Common myeloid progenitor, CD34-positive (primary cell): ENCODE measurements at places on chromosomes 7 and 10.

GRCh38 chr7:90626013-90626412 lies 29.9 kb downstream of the CDK14 start:
- no peak overlapping the region for H3K4me3 ChIP-seq
- no peak for DNase-seq
- no peaks in the 10 kb centered on the region for H3K36me3 ChIP-seq
- no peaks in the 10 kb centered on the region for H3K27me3 ChIP-seq

DNA sequence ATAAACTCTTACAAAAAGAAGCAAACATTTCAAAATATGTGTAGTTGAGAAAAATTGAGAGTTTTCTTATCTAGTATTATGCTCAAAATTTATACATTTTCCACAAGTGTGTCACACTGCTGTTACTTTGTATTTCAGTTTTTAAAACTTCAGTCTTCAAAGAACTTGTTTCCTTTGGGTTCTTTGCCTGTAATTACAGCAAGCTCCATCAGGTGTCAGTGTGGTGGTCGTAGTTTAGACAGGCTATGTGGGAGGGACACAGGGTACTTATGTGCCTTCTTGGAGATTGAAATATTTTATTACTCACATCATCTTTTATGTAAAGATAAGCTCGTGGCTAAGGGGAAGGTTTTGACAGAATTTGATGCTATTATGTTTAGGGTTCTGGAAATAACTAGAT lies 360.5 kb downstream of the FGFR2 start:
- H3K27me3 ChIP-seq, result no peaks in the 10 kb centered on the region
- H3K4me1 ChIP-seq, result no peaks in the 10 kb centered on the region
- no peak overlapping the region for H3K27ac ChIP-seq
- DNase-seq, result no peak
- H3K36me3 ChIP-seq, result no peaks in the 10 kb centered on the region
- no peak overlapping the region for H3K4me3 ChIP-seq

DNA sequence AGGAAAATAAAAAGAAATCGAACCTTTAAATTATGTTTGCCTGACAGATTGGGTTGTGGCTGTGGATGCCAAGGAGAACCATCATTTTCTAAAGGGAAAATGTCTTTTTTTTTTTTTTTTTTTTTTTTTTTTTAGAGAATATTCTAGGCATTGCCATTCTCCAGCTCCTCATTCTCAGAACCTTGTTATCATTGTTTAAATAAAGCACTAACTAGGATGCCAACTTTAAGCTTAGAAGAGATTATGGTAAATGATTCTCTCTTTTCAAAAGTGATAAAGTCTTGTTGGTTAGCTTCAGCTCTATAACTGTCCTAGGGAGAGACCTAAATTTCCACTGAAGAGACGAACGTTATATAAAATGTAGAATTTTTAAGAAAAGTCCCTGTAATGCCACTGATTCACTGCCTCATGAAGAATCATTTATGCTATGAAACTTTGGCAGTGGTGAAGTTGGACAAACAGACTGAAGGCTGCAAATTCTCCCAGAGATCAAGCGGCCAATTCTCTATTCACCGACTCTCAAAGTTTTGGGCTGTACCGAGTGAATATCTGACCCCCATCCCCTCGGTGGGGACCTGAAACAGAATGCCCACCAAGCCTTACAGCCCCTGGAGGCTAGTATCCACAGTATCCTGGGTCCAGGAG lies 207.9 kb upstream of the PITRM1 start:
- no peak overlapping the region for H3K27ac ChIP-seq
- no peak overlapping the region for H3K4me3 ChIP-seq
- no peaks in the 10 kb centered on the region for H3K4me1 ChIP-seq
- H3K27me3 ChIP-seq, result no peaks in the 10 kb centered on the region
- DNase-seq, result no peak

GRCh38 chr10:120931423-120931822 lies 80.3 kb downstream of the WDR11 start:
- H3K4me3 ChIP-seq, result no peak overlapping the region
- no peaks in the 10 kb centered on the region for H3K27me3 ChIP-seq
- no peak overlapping the region for H3K27ac ChIP-seq
- no peak for DNase-seq

- no peaks in the 10 kb centered on the region for H3K36me3 ChIP-seq
- no peak for DNase-seq
- H3K4me3 ChIP-seq, result no peak overlapping the region
- H3K27ac ChIP-seq, result no peak overlapping the region
These were observed 472.5 kb upstream of the GHITM start for GRCh38 chr10:83666762-83667161.

DNA sequence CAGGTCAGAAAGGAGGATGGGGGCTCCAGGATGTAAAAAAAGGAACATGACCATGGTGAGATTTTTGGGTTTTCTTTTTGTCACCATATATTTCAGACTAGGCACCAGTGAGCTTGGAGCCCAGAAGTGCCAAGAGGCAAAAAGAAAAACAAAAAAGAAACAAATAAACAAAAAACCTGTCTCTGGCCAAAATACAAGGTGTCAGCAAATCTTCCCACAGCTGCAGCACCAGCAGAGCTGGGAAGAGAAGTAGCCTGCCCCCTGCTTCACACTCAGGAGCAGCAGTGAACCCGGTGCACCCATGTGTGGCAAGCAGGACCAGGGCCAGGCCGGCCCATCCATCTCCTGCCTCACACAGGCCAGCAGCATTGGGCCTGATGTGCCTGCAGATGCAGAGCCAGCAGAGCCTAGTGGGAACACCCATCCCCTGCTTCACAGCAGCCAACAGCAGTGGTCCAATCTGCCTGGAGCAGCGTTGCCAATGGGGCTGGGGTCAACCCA lies 34.7 kb upstream of the C10orf71 start:
- H3K4me3 ChIP-seq, result no peak overlapping the region
- no peaks in the 10 kb centered on the region for H3K36me3 ChIP-seq
- no peaks in the 10 kb centered on the region for H3K27me3 ChIP-seq
- no peaks in the 10 kb centered on the region for H3K4me1 ChIP-seq
- no peak for DNase-seq
- no peak overlapping the region for H3K27ac ChIP-seq
